CD4-positive, alpha-beta T cell treated with Interleukin-10 for 1 hour (primary cell): ENCODE measurements at places on chromosomes 6 and 20.

- peak; percentile 57 for DNase-seq
Observed at GRCh38 chr6:29705389-29706231, 17.6 kb upstream of the HLA-F start.

DNA sequence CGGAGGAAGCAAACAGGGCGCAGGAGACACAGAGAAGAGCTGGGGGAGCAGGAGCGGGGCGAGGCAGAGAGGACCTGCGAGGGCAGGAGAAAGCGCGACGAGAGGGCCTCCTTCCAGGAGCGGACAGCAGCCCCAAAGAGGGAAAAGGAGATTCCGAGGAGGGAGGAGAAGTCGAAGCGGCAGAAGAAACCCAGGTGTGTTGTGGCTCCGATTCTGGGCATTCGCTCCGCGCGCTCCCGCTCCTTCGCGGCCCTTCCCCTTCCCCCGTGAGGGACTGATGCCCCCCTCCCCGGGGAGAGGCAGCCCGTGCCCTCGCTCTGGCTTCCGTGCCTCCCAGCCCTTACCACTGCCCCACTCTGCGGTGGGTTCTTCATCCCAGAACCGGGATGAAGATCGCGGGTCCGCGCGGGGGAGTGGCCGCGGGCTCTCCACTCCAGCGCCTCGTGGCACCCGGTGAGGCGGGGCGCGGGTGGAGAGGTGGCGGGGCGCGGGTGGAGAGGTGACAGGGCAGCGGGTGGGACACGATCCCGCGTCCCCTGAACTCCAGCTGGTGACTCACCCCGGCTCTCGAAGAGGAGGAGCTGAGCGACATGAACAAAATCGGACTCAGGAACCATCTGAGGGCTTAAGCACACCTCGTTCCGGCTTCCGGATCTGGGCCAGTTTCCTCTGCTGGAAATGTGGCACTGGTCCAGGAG lies 22.4 kb downstream of the TMC2 start:
- DNase-seq: no peak

DNA sequence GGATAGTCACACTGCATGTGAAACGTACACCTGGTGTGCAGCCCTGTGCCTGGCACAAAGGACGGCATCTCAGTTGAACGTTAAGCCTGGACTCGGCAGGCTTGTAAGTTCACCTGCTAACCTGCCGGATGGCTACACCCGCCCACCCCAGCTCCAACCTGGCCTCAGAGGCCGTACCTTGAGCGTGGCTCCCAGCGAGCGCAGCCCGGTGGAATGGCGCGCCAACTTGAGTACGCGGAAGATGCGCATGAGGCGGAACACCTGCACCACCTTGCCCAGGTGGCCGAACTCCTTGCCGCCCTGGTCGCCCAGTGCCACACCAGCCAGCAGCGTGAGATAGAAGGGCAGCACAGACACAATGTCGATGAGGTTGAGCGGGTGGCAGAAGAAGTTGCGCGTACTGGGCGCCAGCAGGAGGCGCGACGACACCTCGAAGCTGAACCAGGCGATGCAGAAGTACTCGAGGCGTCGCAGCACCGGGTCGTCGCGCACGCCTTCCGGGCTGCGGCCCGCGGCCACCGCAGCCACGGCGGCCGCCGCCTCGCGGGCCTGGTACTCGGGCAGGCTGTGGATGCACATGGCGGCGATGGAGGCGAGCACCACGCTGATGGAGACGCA lies 3.3 kb downstream of the KCNS1 start:
- peak; percentile 47 for DNase-seq

DNA sequence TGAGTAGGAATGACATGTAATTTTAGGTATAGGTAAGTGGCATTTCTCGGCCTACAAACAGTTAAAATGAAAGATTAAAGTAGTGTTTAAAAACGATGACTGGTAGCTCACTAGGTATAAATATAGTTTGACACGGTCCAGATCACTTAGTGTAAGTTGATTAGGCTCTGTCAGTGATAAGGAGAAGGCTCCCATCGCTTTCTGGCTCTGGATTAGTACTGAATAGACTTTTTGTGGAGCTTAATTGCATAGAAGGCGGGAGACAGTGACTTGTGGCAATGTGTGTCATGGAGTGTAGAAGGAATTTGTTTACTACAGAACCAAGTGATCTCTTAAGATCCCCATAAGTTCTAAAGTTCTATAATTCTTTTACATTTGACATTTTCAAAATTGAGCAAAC lies 6.7 kb downstream of the PYGB start:
- no peak for DNase-seq

GRCh38 chr20:23105193-23105592 lies 19.1 kb upstream of the CD93 start:
- no peak for DNase-seq
